Colonic mucosa (tissue), 4 donors: ENCODE measurements at places on chromosomes 11 and 22. TPM values are rescaled to one million over a fixed set of nuclear protein-coding genes. Genes with fewer than 3 reads are reported as not detected.

Gene CADM1
- 6.4 TPM for total RNA-seq

Gene DGCR8
- 52.7 TPM for total RNA-seq

Gene RIC3
- total RNA-seq: 2.0 TPM

Gene CHADL
- total RNA-seq: 0.62 TPM

Gene ME3
- 20.3 TPM for total RNA-seq

Gene TMEM151A
- 0.37 TPM for total RNA-seq

Gene LRRC32
- total RNA-seq: 26.8 TPM

Gene FADD
- 37.7 TPM for total RNA-seq

Gene FTH1
- total RNA-seq: 5,395 TPM

Gene GAL3ST1
- 18.8 TPM for total RNA-seq

Gene MYRF
- 14.9 TPM for total RNA-seq

Gene FGF3
- not detected for total RNA-seq

Gene SLC5A4
- not detected for total RNA-seq

Gene CRYBB3
- 0.72 TPM for total RNA-seq

Gene SCUBE2
- 2.5 TPM for total RNA-seq

Gene TTC36
- 0.66 TPM for total RNA-seq

Gene SLC22A6
- not detected for total RNA-seq

Gene MMP12
- total RNA-seq: 11.7 TPM

Gene KRTAP5-7
- total RNA-seq: 0.24 TPM

Gene SMIM35
- not detected for total RNA-seq

Gene PANX3
- total RNA-seq: not detected

Gene TEX54
- not detected for total RNA-seq

Gene MPZL2
- 58.8 TPM for total RNA-seq

Gene MMP10
- 0.40 TPM for total RNA-seq

Gene HTR3B
- total RNA-seq: not detected

Gene PLAAT4
- 40.7 TPM for total RNA-seq

Gene LMO2
- 7.2 TPM for total RNA-seq

Gene SLC6A5
- not detected for total RNA-seq

Gene SLC7A4
- total RNA-seq: 3.9 TPM

Gene TAGLN
- total RNA-seq: 989 TPM

Gene OR52I1
- not detected for total RNA-seq

Gene APOA5
- 0.20 TPM for total RNA-seq

Gene UQCR10
- 171 TPM for total RNA-seq

Gene PHETA2
- 15.2 TPM for total RNA-seq

Gene MAJIN
- total RNA-seq: not detected

Gene CEP126
- total RNA-seq: 3.6 TPM

Gene LGALS12
- total RNA-seq: not detected

Gene KREMEN1
- total RNA-seq: 20.2 TPM

Gene ADM2
- 4.4 TPM for total RNA-seq

Gene CWF19L2
- total RNA-seq: 9.0 TPM

Gene TMEM41B
- 41.7 TPM for total RNA-seq

Gene ACTN3
- not detected for total RNA-seq

Gene MN1
- 0.67 TPM for total RNA-seq

Gene MAP4K2
- total RNA-seq: 13.3 TPM

Gene BIK
- 29.5 TPM for total RNA-seq

Gene C11orf91
- not detected for total RNA-seq

Gene RFPL3
- total RNA-seq: not detected

Gene POU2AF2
- 1.3 TPM for total RNA-seq

Gene FAM180B
- total RNA-seq: not detected

Gene IGLL1
- total RNA-seq: not detected

Gene APLNR
- total RNA-seq: 7.1 TPM
